ENCODE measurements at places on chromosomes 6 and 20.

DNA sequence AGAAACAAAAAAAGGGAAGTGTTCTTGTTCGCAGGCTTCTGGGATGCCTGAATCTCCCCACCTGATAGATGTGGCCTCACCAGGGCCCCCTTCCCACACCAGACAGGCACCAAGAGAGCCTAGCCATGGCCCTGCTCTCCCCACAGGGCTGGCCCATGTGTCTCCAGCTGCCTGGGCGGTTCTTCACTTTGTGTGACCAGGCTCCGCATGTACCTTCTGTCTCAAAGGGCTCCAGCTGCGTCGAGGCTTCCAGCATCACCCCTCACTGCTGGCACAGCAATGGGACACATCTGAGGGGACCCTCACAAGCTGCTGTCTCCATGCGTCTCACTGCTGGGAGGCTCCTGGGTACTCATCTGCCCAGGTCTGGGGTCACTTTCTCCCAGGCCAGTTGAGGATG lies 362.9 kb downstream of the ZFAND3 start:
- no peak for DNase-seq

GRCh38 chr20:20492521-20493332 lies 124.8 kb downstream of the INSM1 start:
- peak; percentile 32 for DNase-seq

DNA sequence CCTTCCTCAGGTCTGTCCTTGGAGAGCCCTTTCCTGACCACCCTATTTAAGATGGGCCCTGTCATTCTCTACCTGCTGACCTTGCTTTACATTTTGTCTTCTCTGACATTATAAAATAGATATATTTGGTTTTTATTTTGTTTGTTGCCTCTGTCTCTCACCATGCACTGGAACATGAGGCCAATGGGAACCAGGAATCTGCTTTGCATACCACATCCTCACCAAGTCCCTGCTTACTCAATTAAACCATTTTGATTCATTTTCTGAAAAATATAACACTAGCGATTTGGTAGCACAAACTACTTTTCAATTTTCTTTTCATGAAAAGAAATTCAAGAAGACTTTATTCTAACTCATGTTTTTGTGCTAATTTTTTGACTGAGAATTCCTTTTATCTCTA lies 32.8 kb upstream of the POPDC3 start:
- DNase-seq = no peak

DNA sequence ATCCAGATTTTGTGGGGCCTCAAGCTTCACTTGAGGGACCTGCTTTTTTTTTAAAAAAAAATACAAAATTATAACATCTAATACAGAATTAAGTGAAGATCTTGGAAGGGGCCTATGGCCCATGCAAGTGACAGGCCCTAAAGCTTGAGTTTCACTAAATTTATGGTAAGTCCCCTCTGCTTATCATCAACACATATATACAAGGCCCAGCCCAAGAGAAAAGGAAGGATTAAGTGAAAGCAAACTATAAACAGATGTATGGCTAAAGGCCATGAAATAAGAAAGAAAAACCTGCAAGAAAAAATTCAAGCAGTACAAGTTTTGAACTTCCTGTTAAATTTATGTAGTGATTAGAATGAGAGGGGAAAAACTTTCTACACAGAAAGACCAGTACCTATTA lies 86.8 kb downstream of the CDC40 start:
- DNase-seq = no peak

DNA sequence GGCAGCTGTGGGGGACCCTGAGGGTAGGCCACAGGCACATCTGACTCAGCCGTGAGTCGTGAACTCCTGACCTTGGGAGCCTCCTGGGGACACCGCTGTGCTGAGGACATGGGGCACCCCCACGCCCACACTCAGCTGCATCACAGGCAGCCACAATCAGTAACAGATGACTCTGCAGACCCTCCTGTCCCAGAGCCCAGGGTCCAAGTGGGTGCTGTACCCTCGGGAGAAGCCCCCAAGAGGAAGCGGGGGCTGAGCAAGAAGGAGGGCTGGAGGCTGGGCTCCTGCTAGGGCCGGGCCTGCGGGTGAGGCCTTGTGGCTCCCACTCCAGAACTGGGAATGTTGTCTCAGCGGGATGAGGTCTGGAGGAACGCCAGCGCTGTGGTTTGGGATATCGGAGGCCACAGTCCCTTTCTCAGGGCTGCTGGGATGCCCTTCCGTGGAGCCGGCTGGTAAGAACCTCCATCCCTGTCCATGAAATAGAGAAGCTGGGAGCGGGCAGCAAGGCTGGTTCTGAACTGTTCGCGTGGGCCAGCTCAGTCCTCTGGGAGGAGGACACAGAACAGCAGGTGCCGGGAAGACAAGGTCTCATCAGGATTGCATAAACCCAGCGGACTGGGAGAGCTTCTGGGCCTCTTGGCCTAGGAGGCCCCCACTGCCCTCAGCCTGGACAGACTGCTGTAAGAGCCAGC lies 3.1 kb upstream of the LAMA5 start:
- DNase-seq = no peak

GRCh38 chr20:54382419-54382818 lies 93.0 kb upstream of the DOK5 start:
- DNase-seq = no peak

- no peak for DNase-seq
Measured at GRCh38 chr6:29945281-29945820, 3.0 kb downstream of the HLA-A start.

DNA sequence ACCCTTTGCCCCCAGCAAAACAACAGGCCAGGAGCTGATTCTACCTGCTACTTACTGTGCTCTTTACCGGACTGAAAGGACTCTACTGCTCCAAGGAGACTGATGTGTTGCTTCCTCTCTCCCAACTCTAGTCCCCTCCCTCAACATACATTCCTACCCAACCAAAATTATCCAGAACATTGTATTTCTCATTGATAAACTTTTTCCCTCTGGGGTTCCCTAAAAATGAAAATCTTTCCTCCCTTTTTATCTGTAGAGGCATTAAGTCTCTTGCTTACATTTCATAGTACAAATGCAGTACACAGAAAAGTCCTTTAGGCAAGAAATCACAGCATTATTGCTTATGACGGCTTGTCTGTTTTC lies 940 bp upstream of the HS3ST5 start:
- DNase-seq = no peak

DNA sequence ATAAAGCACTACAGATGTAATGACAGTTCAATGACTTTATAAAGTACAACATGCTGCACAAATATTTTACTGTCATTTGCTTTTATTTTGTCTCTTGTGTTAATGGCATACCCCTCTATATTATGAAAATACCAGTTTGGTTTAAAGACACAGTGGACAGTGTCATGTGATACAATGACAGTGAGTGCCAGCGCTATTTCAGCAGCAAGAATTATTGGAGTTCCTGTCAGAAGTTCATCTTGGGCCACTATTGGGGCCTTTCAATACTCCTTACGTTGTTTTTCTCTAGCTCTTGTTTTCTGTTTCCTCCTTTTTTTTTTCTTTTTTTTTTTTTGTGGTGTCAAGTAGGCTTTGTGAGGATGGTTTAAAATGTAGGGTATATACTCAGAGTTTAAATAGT lies 232.5 kb downstream of the FARS2 start:
- no peak for DNase-seq
